NCI-H774 (cell line): ENCODE measurements at places on chromosomes 3 and 15.

- DNase-seq: no peak
These were observed 67.6 kb upstream of the GADL1 start for GRCh38 chr3:30962084-30962483.

DNA sequence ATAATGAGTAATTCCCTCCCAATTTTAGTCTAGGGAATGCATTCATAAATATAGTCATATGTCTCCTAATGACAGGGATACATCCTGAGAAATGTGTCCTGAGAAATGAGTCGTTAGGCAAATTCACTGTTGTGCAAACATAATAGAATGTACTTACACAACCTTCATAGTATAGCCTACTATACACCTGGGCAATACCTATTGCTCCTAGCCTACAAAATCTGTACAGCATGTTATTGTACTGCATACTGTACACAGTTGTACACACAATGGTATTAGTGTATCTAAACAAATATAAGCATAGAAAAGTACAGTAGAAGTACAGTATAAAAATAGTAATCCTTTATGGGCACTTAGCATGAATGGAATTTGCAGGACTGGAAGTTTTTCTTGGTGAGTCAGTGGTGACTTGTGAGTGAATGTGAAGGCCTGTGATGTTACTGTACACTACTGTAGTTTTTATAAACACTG is 6.6 kb downstream of the DTWD1 start:
- no peak for DNase-seq

GRCh38 chr15:47812470-47812999 is 95.2 kb downstream of the SEMA6D start:
- no peak for DNase-seq

DNA sequence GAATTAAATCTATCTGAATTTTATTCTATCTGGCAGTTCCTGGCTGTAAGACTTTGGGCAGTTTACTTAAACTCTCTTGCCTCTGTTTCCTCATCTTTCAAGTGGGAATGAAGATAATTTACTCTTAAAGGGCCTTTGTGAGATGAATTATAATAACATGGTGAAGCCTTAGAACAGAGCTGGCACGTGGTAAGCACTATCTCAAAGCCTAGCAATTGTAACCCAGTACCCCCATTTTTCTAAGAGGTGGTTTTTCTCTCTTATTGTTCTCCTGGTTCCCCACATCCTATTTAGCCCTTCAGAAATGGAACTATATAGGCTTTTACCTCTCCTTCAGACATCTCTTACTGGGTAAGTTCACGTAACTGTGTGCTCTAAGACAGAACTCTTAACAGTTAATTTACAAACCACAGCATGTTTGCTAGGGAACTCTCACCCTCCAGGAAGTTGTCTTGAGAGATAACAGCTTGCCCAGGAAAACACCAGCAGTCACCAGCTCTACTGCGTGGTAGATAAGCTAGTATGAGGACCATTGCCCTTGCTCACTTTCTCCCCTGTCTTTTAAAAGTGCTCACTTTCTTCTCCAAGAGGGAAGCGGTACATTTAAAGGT is 12.3 kb upstream of the CRBN start:
- no peak for DNase-seq

- no peak for DNase-seq
These were observed 130.6 kb downstream of the SMAD6 start for GRCh38 chr15:66832664-66833063.
